ENCODE measurements at places on chromosomes 12 and 14.
A peak's percentile ranks its signal among the peaks of the same experiment; 100 is the strongest.

DNA sequence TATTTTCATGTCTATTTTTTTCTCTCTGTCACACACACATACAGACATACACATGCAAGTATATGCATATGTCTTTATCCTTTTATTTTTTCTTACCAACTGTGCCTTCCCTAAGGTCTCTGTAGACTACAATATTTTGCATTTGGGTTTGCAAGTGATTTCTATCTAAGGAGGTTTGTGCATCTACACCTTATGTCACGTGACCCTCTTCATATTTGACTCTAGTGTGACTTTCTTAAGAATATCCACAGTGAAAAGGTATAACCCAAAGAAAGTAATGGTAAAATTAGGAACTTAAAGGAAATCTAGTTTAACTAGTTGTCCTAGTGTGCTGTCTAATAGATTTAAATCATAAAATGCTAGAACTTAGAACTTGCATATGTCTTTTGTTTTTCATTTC is 298.8 kb upstream of the LRIG3 start:
- DNase-seq, result no peak

DNA sequence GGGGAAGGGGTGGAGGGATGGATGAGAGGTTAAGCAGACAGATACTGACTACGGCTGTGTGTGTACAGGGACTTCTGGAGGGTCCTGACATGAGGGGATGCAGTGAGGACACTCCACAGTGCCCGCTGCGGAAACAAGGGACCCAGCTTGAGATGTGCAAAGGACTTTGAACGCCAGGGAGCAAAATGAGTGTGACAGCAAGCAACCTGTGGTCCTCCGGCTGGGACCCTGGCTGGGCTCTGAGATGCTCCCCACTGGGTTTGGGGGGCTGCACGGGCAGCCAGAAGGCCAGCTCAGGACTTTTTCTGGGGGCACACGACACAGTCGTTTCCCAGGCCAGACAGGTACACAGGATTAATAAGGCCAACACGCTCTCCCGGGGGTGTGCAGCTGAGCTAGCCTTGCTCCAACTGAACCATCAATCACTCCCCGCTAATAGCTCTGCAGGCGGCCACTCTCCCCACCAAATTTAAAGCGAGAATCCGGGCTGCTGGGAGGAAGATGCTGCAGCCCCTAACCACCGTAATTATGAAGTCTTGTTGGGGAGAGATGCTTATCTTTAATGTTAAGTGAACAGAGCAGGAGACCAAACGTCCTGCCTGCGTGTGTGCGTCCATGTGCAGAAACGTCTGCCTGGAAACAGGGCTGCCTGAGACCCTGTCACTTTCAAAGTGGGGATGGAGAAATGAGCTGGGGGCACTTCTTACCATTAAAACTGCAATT is 51.6 kb upstream of the DLK1 start:
- DNase-seq, result no peak

DNA sequence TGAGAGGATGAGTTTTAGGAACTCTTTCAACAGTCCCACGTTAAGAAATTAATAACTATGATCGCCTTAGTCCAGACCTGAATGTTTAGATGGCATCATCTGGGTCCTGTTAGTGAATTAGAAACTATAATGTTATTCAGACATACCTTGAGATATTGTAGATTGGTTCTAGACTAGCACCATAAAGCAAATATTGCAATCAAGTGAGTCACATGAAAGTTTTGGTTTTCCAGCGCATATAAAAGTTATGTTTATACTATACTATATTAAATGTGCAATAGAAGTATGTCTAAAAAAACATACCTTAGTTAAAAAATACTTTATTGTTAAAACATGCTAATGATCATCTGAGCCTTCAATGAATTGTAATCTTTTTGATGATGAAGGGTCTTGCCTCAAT is 106.6 kb upstream of the ATP2B1 start:
- DNase-seq, result no peak

DNA sequence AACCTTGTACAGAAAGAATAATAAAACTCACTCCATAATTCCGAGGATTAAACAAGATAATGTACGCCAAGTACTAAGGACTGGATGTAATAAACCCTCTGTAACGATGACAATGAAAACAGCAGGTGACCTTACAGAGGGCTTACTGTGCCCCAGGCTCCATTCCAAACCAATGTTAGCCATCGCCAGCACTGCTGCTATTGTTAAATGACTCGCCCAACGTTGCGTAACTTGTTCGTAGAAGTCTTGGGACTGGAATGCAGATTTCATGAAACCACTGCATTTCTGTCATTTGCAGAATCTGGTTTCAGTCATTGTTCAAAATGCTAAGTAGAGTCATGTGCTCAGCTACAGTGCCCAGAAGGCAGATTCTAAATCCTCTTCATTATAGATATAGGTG is 728 bp upstream of the STON2 start:
- no peak for DNase-seq

GRCh38 chr14:60161196-60162107 is 3.7 kb downstream of the DHRS7 start:
- DNase-seq, result no peak

DNA sequence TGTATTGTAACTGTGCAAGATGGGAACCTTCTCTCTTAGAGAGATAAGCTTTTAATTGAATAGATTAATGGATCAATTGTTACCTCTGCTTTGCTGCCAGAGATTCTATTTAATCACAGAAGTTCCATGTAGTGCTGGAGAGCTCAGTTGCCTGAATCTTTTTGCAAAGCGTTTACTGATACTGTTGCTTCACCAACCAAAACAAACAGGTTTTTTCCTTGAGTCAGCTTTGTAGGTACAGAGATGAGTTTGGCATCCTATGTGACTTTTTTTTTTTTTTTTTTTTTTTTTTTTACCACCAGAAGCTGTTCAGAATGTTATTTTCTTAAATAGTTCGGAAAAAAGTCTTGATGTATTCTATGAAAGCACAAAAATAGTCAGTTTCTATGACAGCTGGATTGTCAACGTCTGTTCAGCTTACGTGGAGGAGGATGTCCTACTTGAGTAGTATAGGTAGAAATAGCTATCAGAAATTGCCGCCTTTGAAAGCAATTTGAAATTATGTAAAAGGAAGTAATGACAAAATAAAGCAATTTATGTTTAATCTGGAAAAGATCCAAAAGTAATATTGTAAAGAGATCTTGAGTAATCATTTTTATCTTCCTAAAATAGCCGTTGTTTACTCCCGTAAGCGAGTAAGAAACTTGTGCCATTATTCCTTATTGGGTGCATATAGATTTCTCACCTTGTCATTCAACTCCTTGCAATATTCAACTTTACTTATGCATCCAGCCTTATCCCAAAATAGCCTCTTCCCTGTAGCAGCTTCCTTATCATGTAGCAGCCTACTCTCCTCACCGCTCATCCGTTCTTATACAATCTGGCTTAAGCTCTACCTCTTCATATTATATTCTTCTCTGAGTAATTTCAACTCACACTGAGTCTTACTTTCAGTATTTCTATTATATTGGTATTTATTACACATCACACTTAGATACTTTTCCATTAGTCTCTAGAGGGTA is 5.2 kb downstream of the LRRK2 start:
- no peak for DNase-seq

DNA sequence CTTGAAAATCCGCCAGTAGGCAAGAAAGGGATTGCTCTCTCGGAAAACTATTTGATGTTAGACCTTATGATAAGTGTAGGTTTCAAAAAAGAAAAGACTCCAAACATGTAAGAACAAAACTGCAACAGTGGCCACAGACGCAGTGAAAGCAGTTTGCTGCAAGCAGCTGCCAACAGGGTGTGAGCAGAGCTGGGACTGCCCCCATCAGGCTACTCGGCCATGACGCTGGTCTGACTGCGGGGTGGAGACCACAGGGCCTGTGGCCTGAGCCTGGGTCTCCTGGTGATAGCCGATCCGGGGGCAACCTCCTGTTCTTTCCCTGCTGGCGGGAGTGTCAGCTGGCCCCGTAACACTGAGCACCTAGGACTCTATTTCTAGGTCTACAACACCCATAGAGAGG is 63.2 kb downstream of the AMN start:
- DNase-seq, result no peak

- DNase-seq, result no peak
Observed at GRCh38 chr14:79580906-79581305, 630.4 kb downstream of the DIO2 start.

DNA sequence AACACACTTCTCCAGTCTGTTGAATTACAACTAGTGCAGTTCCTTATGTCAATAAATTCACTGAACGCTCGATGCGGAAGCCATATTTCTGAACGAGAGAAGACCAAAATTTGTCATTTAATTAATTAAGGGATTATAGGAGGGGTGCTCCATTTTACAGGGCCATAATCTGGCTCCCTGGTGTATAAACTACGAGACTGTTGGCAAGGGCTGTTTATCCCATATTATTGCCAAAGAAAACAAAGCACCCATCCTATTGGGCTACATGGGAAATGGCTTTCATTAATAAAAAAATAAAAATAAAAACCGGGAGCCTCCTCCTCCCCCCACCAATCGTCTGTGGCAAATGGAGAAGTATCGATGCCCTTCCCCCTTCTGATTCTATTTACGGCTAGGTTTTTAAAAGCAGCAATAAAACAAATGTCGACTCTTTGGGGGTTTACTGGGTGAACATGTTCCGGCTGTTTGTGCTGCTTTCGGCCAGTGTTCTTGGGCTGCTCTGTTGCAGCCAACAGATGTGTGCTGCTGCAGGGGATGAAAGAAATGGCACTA is 24.8 kb downstream of the ATF7 start:
- no peak for DNase-seq

- no peak for DNase-seq
Observed at GRCh38 chr12:21330682-21331253, 3.9 kb downstream of the SLCO1A2 start.

DNA sequence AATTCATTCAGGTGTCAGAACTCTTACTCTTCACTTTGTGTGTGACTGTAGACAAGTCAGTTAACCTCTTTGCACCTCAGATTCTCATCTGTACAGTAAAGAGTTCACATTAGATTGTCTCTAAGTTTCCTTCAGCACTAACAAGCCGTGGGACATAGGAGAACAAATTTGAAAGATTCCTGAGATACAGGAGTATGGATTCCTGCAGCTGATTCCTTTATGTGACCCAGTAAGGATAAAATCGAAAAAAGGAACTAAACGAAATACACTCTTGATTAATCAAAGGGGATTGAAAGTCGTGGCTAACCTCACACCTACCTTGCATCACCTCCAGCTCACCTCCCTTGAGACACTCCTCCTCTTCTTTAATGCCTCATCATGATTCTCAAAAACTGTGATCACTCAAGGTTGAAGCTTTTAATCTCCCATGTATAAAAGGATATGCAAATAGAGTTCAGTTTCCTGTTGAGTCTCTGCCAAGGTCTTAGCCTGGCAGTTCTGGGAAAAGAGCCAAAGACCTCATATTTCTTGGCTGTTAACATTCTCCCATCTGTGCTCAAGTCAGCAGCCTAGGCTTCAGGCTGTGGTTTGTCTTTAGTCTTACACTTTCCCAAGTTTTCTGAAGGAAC is 156.6 kb downstream of the DAD1 start:
- peak; percentile 20 for DNase-seq

- DNase-seq, result no peak
Observed at GRCh38 chr12:12333407-12334366, 16.4 kb downstream of the MANSC1 start.

GRCh38 chr14:51926449-51926848 is 62.9 kb upstream of the RTRAF start:
- DNase-seq, result peak; percentile 11

DNA sequence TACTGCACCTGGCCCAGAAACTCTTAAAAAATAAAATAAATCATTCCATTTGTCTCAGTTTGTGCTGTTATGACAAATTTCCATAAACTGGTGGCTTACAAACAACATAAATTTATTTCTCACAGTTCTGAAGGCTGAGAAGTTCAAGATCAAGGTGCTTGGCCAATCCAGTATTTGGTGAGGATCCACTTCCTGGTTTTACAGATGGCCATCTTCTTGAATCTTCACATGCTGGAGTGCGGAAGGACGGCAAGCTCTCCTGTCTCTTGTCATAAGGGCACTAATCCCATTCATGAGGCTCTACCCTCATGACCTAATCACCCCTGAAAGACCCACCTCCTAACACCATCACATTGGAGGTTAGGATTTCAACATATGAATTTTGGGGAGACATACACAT is 29.9 kb upstream of the MYBPC1 start:
- peak; percentile 38 for DNase-seq

- DNase-seq, result no peak
Observed at GRCh38 chr14:87097015-87097414, 896.0 kb downstream of the GALC start.

- no peak for DNase-seq
Observed at GRCh38 chr12:41438854-41439541, 250.9 kb downstream of the PDZRN4 start.

GRCh38 chr12:46497739-46498138 is 125.2 kb upstream of the SLC38A2 start:
- DNase-seq, result no peak

- DNase-seq, result no peak
Observed at GRCh38 chr12:99427104-99427503, 220.4 kb upstream of the GARIN6 start.
